Thoracic aorta (tissue), 2 donors: ENCODE measurements at places on chromosomes 12 and 14. TPM values are rescaled to one million over a fixed set of nuclear protein-coding genes. Genes with fewer than 3 reads are reported as not detected.

The PFDN5 gene
- 305 TPM for total RNA-seq

The TEAD4 gene
- 42.5 TPM for total RNA-seq

The NABP2 gene
- 8.7 TPM for total RNA-seq

GRCh38 chr14:89377544-89377943, 39.5 kb downstream of the FOXN3 start:
- no peaks in the 10 kb centered on the region for H3K27me3 ChIP-seq
- no peak overlapping the region for H3K27ac ChIP-seq
- H3K4me3 ChIP-seq: no peak overlapping the region
- H3K36me3 ChIP-seq: no peaks in the 10 kb centered on the region
- H3K4me1 ChIP-seq: peaks cover 24% of the 10 kb centered on the region

- H3K36me3 ChIP-seq: no peaks in the 10 kb centered on the region
- no peak for DNase-seq
- H3K4me3 ChIP-seq: no peak overlapping the region
- no peaks in the 10 kb centered on the region for H3K4me1 ChIP-seq
These were observed 26.2 kb upstream of the LRRK2 start for GRCh38 chr12:40198601-40199000.

- H3K4me3 ChIP-seq: no peak overlapping the region
- H3K36me3 ChIP-seq: no peaks in the 10 kb centered on the region
- no peaks in the 10 kb centered on the region for H3K4me1 ChIP-seq
- no peak overlapping the region for H3K27ac ChIP-seq
- no peaks in the 10 kb centered on the region for H3K27me3 ChIP-seq
These were observed 199.2 kb downstream of the PAX9 start for GRCh38 chr14:36860831-36861230.
